ENCODE measurements at places on chromosomes 1 and 21. TPM values are rescaled to one million over a fixed set of nuclear protein-coding genes. Genes with fewer than 3 reads are reported as not detected.

Gene LCE1A
- total RNA-seq: not detected

GRCh38 chr1:186967656-186968394, 139.1 kb downstream of the PLA2G4A start:
- no peak for DNase-seq

Gene RIIAD1
- total RNA-seq: not detected

DNA sequence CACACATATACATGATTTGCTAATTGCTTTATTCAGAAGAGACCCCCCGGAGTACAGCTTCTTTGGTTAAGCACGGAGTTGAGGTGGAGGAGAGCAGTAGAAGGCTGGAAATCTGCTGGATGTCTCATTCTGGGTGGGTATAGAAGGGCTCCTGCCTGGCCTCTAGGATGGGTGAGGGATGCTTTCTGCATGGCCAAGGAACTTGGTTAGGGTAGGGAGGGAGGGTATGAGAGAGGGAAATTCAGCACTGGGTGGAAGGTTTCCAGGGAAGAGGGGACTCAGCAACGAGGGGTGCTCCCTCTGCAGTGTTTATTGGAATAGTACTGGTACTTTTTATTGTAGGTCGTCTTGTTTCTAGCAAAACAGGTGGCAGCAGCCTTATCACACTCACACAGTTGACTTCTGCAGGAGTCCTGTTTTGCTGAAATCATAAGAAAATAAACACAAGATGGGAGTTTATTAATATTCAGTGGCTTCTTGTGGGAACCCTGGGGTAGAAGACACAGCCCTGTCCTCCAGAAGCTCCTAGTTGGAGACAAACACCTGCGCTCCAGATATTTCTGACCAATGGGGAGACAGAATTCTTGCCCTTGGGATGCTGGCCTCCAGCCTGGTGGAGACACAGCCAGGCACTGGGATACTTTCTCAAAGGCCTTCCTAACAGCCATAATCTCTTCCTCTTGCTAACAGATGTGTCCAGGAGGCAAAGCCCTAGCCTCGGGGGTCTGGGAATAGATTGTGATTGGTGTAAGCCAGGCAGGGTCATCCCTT, 3.8 kb downstream of the PLA2G2A start:
- DNase-seq: no peak

DNA sequence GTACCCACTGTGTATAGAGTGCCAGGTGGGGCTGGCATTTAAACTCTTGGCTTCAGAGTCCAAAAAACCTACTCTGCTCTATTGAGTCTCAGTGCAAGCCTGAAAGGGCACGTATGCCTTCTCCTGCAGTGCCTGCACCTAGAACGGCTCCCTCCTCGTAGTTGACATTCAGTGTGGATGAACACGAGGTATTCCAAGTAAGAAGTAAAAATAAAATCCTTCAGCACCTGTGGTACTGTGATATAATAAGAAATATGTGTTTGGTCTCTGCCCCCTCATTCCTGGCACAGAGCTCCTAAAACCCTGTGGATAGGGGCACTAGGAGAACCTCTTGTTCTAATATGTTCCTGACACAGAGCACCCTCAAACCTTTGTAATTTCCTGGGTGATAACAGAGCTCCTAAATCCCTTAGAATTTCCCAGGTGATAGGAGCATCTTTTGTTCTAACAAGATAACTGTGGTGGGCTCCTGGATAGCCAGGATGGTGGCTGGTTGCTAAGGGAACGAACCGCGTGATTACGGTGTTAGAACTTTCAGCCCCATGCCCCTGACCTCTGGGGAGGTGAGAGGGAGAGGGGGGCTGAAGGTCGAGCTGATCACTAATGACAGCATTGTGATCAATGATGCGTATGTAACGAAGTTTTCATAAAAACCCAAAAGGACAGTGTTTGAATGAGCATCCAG, 16.8 kb downstream of the UCK2 start:
- DNase-seq: no peak

Data from posterior vena cava (tissue), 2 donors.